NCI-H1092 treated with DMSO at 0.1 percent for 48 hours (cell line): ENCODE measurements at places on chromosomes 16 and 17.

DNA sequence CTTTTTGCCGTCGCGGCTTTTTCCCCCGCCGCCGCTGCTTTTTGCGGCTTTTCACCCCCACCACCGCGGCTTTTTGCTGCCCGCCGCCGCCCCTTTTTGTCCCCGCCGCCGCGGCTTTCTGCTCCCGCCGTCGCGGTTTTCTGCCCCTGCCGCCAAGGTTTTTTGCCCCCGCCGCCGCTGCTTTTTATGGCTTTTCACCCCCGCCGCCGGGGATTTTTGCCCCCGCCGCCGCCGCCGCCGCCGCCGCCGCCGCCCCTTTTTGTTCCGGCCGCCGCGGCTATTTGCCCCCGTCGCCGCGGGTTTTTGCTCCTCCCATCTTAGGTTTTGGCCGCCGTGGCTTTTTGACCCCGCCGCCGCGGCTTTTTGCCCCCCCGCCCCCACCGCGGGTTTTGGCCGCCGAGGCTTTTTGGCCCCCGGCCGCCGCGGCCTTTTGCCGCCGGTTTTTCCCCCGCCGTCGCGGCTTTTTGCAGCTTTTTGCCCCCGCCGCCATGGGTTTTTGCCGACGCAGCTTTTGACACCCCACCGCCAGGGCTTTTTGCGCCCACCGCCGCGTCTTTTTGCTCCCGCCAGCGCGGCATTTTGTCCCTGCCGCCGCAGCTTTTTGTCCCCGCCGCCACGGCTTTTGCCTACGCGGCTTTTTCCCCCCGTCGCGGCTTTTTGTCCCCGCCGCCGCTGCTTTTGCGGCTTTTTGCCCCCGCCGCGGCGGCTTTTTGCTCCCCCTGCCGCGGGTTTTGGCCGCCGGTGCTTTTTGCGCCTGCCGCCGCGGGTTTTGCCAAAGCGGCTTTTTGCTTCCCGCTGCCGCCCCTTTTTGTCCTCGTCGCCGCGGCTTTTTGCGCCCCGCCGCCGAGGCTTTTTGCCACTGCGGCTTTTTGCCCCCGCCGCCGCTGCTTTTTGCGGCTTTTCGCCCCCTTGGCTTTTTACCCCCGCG, 519.4 kb upstream of the WSB1 start:
- DNase-seq: no peak

GRCh38 chr16:714079-714478, 839 bp upstream of the METRN start:
- DNase-seq: no peak

- DNase-seq: no peak
Measured at GRCh38 chr17:71995590-71995989, 125.2 kb upstream of the SOX9 start.

DNA sequence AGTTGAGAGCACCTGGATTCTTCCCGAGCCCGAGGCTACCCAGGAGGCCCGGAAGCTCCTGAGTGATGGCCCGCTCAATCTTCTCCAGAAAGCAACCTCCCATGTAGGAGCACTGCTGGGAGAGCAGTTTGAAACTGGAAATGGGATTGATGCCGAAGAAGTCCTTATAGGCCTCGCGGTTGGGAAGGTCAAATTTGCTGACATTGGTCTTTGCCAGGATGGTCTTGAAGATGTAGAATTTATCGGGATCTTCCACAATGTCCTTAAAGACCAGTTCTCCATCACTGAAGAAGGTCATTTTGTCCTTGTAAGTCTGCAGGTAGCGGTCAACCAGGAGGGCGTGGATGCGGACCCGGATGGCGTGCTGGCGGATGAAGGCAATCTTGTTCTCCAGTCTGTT, 49.7 kb downstream of the SRL start:
- DNase-seq: no peak

- DNase-seq: no peak
Measured at GRCh38 chr16:76573281-76573680, 296.1 kb downstream of the CNTNAP4 start.

DNA sequence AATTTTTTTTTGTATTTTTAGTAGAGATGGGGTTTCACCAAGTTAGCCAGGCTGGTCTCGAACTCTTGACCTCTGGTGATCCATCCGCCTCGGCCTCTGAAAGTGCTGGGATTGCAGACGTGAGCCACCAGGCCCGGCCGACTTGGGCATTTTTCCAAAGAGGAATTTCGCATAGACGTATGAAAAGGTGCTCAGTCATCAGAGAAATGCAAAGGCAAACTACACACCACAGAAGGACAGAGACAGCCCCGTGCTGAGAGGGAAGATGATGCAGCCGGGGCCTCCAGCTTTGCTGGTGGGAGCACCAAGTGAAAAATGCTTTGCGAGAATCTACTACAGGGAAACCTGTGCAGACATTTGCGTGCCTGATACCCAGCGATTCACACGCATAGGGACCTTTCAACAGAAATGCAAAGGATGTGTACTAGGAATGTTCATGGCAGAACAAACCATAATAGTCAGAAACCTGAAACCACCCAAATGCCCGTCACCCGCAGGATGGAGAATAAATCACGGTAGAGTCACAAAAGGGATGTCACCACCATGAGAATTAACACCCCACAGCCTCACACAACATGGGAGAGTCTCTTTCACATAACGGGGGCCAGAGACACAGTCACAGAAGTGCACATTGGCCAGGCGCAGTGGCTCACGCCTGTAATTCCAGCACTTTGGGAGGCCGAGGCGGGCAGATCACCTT, 5.2 kb downstream of the RAB40B start:
- no peak for DNase-seq

GRCh38 chr17:65171752-65172151, 34.6 kb downstream of the RGS9 start:
- DNase-seq: no peak
